ENCODE measurements at places on chromosomes 5 and 9.

DNA sequence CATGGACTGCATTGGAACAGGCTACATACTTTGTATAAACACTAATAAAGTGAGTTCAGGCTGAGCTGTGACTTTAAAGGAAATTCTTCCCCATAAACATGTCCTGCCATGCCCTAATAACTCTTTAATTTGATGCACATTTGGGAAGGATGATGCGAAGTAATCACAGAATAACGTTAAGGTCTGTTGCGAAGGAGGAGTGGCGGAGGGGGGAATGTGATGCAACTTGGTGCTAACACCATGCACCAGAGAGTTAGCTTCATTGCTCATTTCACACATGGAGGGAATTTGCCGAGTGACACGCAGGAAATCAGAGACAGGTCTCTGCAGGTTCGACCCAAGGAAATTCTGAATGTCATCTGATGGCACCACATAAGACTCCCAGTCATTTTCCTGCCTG is 32.9 kb downstream of the SLIT3 start:
- no peak for DNase-seq

- DNase-seq: no peak
These were observed 23.0 kb downstream of the TMEM232 start for GRCh38 chr5:110703481-110703880.

GRCh38 chr5:36948650-36949049 is 72.1 kb downstream of the NIPBL start:
- no peak for DNase-seq

- DNase-seq: no peak
These were observed 212.1 kb upstream of the NUDT12 start for GRCh38 chr5:103774721-103775120.

- DNase-seq: no peak
These were observed 49.3 kb downstream of the CSNK1G3 start for GRCh38 chr5:123561230-123561629.

GRCh38 chr9:81874931-81875330 is 53.3 kb upstream of the SPATA31D4 start:
- DNase-seq: peak; percentile 54

DNA sequence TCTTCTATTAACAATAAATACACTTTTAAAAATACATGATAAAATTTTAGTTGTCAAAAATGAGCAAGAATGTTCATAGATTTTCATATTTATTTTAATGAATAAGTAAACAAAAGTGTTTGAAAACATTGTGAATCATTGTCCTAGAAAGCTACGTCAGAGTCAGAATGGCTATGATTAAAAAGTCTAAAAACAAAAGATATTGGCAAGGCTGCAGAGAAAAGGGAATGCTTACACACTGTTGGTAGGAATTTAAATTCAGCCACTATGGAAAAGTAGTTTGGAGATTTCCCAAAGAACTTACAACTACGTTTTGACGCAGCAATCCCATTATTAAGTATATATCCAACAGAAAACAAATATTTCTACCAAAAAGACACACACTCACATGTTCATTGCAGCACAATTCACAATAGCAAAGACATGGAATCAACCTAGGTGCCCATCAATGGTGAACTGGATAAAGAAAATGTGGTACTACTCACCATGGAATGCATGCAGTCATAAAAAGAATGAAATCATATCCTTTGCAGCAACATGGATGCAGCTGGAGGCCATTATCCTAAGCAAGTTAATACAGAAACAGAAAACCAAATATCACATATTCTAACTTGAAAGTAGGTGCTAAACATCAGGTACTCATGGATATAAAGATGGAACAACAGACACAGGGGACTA is 49.2 kb upstream of the FBXL17 start:
- no peak for DNase-seq

GRCh38 chr9:79346350-79347020 is 225.3 kb upstream of the TLE4 start:
- no peak for DNase-seq

- DNase-seq: no peak
These were observed 75.4 kb downstream of the GRIA1 start for GRCh38 chr5:153565822-153566221.

GRCh38 chr9:68492806-68493205 is 47.9 kb downstream of the TMEM252 start:
- DNase-seq: no peak

DNA sequence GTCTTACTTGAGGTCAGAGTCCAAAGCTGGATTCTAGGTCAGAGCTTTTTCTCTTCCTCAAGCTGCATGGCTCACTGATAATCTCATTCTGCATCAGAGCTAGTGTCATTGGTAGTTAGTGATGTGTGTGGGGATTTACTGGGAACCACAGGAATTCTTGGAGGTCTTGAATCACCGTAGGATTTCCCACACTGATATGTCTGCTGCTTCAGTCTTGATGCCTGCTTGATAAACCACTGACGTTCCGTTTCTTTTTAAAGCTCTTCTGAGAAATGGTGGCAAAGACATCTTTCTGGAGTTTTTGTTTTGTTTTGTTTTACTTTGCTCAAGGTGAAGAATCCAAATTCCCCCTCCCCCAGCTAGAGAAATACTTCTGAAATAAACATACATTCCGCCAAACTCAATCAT is 1.2 kb upstream of the GARIN3 start:
- DNase-seq: peak; percentile 72

GRCh38 chr5:194102-194501 is 2.8 kb downstream of the LRRC14B start:
- no peak for DNase-seq

GRCh38 chr9:101977614-101978210 is 239.3 kb upstream of the GRIN3A start:
- no peak for DNase-seq

GRCh38 chr9:682633-683508 is 158.6 kb upstream of the DMRT1 start:
- no peak for DNase-seq

DNA sequence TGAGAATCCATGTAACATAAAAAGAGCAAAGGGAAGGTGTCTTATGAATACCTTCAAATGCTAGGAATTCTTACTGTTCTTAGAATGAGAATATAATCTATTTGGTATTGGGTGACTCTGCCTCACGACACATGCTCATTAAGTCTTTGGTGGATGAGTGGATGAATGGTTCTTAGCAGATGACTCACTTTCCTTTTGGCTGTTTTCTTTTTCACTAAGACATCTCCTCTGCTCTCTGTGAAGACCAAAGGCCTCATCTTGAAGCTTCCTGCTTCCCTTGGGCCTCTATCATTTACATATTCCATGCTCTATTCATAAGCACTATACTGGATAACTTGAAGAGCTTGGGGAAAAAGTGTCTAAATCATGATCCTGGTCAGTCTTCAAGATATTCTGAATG is 468.1 kb downstream of the SPATA31D1 start:
- DNase-seq: peak; percentile 44

GRCh38 chr9:5617749-5618148 is 11.2 kb upstream of the RIC1 start:
- DNase-seq: no peak

GRCh38 chr5:135546101-135546500 is 10.3 kb upstream of the NEUROG1 start:
- no peak for DNase-seq

DNA sequence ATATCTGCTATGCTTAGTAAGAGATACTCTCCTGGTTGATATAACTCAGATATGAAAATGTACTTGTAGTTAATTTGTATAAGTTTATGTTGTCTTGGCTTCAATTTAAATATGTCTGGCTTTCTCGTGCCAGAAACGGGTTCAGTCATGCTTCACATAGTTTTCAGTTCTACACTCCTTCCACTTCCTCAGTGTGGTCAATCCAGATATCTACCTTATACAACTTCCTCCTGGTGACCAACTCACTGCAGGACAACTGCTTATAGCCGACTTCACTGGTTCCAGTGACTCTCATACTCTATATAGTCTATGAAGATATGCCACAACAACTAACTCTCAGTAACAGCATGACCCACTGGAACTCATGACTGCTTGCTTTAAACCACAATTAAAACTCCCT is 690.4 kb downstream of the SLCO4C1 start:
- no peak for DNase-seq

DNA sequence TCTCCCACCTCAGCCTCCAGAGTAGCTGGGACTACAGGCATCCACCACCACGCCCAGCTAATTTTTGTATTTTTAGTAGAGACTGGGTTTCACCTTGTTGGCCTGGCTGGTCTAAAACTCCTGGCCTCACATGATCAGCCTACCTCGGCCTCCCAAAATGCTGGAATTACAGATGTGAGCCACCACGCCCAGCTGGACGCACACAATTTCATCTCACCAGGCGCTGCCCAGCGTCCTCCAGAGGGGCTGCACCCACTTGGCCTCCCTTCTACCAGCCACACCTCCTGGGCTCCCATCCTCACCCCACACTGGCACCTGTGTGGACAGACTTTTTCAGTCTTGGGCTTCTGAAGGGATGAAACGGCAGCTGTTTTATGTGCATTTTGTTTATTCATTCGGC is 3.8 kb upstream of the EXOC3 start:
- no peak for DNase-seq

- DNase-seq: no peak
These were observed 98.6 kb upstream of the SLC25A48 start for GRCh38 chr5:135735831-135736230.

DNA sequence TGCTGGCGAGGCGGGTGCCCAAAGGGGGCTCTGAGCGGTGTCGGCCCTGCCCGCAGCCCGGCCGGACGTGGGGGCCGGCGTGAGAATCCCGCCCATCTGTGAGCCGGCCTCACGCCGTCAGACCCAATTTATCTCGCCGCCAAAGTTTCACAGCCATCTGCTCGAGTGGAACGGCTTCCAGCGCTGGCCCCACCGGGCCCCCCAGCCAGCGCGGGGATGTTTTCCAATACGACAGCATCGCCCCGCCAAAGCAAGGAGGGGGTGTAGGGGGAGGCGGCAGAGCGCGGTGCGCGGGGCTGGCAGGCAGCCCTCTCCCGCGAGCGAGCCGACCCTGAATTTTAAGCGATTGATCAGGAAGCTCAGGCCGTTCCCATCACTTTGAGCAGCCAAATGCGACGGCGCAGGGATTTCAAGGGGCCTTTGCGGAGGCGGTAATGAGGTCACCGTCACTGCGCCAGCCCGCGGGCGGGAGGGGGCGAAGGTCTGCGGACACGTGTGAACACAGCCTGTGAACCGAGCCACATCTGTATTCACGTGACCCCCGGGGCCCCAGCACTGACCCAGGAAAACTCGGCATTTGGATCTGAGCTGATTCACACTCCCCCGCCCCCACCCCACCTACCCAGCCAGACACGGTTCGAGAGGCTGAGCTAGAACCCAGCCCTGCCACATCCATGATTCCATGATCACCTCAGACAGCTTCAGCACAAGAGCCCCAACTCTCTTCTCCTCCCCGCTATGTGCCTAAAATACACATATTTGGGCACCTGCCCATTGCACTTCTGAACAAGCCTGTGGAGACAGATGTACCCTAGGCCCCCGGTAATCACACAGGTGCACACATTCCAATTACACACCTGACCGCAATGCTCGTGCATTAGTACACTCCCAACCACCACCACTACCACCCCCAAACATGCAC is 47.8 kb upstream of the PSD2 start:
- no peak for DNase-seq

GRCh38 chr5:96651047-96651446 is 11.1 kb upstream of the CAST start:
- DNase-seq: no peak

GRCh38 chr5:83551821-83552220 is 80.3 kb downstream of the VCAN start:
- no peak for DNase-seq

GRCh38 chr5:111236995-111237394 is 12.8 kb downstream of the CAMK4 start:
- DNase-seq: no peak

DNA sequence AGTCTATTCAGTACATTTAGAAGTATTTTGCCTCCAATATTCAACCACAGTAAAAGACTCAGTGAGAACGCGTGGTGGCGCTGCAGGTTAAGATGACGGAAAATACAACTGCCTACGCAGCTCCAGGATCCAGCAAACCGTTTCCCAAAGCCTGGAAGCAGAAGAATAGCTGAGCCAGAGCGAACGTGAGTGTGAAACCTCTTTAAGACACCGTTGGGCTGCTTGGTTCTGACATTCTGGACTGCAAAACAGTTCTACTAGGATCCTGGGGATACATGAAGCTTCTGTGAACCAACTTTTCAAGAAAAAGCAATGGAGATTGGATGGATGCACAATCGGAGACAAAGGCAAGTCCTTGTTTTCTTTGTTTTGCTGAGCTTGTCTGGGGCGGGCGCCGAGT is at the start of gene PCDHB16:
PCDHB16 (plus strand) TSS at position 140 of the 400 bp plus-strand sequence; CDS start at position 313, 173 bp downstream.
- no peak for DNase-seq
